Progenitor cell of endocrine pancreas (in vitro differentiated cells): ENCODE measurements at places on chromosomes 4 and X. TPM values are rescaled to one million over a fixed set of nuclear protein-coding genes. Genes with fewer than 3 reads are reported as not detected.

- no peak overlapping the region for H3K27ac ChIP-seq
- peaks cover 25% of the 10 kb centered on the region for H3K4me1 ChIP-seq
- no peak overlapping the region for H3K4me3 ChIP-seq
- H3K27me3 ChIP-seq, result no peaks in the 10 kb centered on the region
- DNase-seq, result no peak
- peaks cover 29% of the 10 kb centered on the region for H3K36me3 ChIP-seq
Measured at GRCh38 chr4:68337004-68337403, 12.9 kb downstream of the YTHDC1 start.

GRCh38 chrX:38220024-38220414, 652 bp downstream of the SRPX start:
- H3K27ac ChIP-seq, result no peak overlapping the region
- H3K36me3 ChIP-seq, result no peaks in the 10 kb centered on the region
- H3K4me1 ChIP-seq, result no peaks in the 10 kb centered on the region
- peak overlapping the region; percentile 76 for H3K4me3 ChIP-seq
- peaks cover 53% of the 10 kb centered on the region for H3K27me3 ChIP-seq

DNA sequence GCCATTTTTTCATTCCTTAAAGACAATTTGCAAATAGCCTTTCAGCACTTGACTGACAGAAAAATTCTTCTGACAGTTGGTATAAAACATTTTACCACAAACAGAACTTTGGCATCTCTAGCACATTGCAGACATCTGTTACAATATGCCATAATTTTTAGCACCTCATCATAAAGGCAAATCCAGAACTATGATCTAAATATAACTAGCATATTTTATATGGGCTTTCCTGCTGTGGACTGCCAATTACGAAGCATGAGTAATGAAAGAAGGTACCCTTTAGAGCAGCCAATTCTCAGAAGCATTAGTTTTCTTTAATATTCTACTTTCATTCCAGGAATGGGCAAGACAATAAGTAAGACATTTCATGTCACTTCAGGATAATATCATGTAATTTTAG, 647.4 kb upstream of the GALNT7 start:
- no peak overlapping the region for H3K27ac ChIP-seq
- no peak for DNase-seq
- no peaks in the 10 kb centered on the region for H3K36me3 ChIP-seq
- H3K27me3 ChIP-seq, result no peaks in the 10 kb centered on the region
- H3K4me3 ChIP-seq, result no peak overlapping the region
- no peaks in the 10 kb centered on the region for H3K4me1 ChIP-seq

- no peak for DNase-seq
- no peaks in the 10 kb centered on the region for H3K27me3 ChIP-seq
- H3K4me3 ChIP-seq, result no peak overlapping the region
- H3K27ac ChIP-seq, result no peak overlapping the region
- no peaks in the 10 kb centered on the region for H3K4me1 ChIP-seq
- H3K36me3 ChIP-seq, result no peaks in the 10 kb centered on the region
Measured at GRCh38 chr4:126271292-126271691, 956.5 kb downstream of the FAT4 start.

DNA sequence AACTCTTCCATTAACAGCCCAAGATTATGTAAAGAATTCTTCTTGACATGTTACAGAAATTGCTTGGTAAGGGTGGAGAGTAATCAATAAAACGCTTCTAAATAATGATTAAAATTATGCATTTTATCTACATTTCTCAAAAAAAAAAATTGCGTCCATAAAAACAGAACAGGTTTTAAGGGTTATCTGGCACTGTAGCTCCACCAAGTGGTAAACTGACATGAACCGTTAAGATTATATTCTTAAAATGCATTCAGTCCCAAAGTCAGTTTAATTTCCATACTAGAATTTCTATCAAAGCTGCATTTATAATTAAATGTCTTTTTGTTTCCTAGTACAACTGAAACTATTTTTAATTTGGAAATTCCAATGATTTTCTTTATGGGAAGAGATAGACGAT, 214.0 kb upstream of the UGT8 start:
- H3K36me3 ChIP-seq, result no peaks in the 10 kb centered on the region
- H3K27me3 ChIP-seq, result peaks cover 4% of the 10 kb centered on the region
- DNase-seq, result no peak
- H3K27ac ChIP-seq, result no peak overlapping the region
- H3K4me3 ChIP-seq, result no peak overlapping the region
- peaks cover 5% of the 10 kb centered on the region for H3K4me1 ChIP-seq

DNA sequence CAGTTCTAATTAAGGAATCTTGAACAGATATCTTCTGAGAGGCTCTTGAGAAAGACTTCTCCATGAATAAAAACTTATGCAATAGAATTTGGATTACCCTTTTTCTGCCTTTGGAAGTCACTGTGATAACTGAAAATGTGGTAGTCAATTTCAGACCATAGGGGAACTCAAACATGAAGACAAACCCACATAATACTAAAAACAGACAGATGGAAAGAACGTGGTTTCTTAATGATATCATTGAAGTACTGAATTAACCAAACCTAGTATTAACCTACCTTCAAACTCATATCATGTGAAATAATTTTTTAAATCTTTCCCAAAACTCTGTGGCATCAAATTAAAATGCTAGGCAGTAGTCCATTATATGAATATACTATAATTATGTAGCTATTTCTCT, 153.5 kb downstream of the CAMK2D start:
- peaks cover 4% of the 10 kb centered on the region for H3K4me1 ChIP-seq
- no peak overlapping the region for H3K27ac ChIP-seq
- H3K36me3 ChIP-seq, result peaks cover 31% of the 10 kb centered on the region
- no peaks in the 10 kb centered on the region for H3K27me3 ChIP-seq
- DNase-seq, result no peak

DNA sequence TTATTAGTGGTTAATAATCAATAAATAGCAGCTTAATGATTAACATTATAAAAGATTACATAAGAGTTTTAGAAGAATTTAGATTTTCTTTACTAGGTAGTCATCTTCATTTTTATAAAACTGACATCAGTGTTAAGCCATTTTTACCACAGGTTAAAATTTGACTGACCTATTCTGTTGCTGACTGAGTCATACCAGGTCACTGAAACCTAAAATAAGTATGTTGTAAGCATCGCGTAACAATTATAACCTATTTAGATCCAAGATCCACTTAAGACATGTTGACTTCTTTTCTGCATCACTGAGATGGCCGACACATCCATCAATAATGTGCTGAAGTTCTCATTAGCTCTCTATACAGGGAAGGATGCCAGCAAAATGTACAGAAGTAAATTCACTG, 36.7 kb downstream of the ARX start:
- no peak for DNase-seq
- no peaks in the 10 kb centered on the region for H3K27me3 ChIP-seq
- H3K27ac ChIP-seq, result no peak overlapping the region
- H3K4me1 ChIP-seq, result peaks cover 7% of the 10 kb centered on the region

DNA sequence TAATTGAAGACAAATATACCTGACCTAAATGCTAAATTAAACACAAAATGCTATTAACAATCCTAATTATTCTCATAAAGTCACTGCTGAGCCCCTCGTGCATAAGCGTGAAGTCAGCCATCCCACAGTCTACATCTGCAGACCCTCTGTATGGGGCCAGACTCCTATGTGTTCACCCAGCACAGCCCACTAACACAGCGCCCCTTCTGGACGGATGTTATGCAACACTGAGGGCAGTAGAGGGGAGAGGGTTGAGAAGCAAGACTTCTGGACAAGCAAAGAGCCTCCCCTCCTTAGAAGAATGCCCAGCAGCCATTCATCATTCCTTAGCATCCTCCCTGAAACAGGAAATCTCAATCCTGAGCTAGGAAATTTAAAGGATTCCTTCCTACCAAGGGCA, 7.9 kb downstream of the TRPC3 start:
- DNase-seq, result no peak
- peaks cover 38% of the 10 kb centered on the region for H3K27me3 ChIP-seq
- no peaks in the 10 kb centered on the region for H3K36me3 ChIP-seq
- peaks cover 20% of the 10 kb centered on the region for H3K4me1 ChIP-seq
- H3K27ac ChIP-seq, result no peak overlapping the region
- H3K4me3 ChIP-seq, result no peak overlapping the region

- H3K4me1 ChIP-seq, result no peaks in the 10 kb centered on the region
- no peaks in the 10 kb centered on the region for H3K36me3 ChIP-seq
- no peak overlapping the region for H3K27ac ChIP-seq
- no peak for DNase-seq
- H3K4me3 ChIP-seq, result no peak overlapping the region
Measured at GRCh38 chrX:115535421-115535820, 25.6 kb upstream of the PLS3 start.

GRCh38 chr4:118357601-118358000, 4.8 kb upstream of the PRSS12 start:
- H3K36me3 ChIP-seq, result no peaks in the 10 kb centered on the region
- no peak for DNase-seq
- H3K4me3 ChIP-seq, result no peak overlapping the region
- H3K27me3 ChIP-seq, result peaks cover 35% of the 10 kb centered on the region

- H3K36me3 ChIP-seq, result no peaks in the 10 kb centered on the region
- H3K4me1 ChIP-seq, result no peaks in the 10 kb centered on the region
- no peak overlapping the region for H3K4me3 ChIP-seq
- no peaks in the 10 kb centered on the region for H3K27me3 ChIP-seq
- no peak for DNase-seq
Measured at GRCh38 chrX:31706466-31706865, 634.6 kb upstream of the FTHL17 start.

DNA sequence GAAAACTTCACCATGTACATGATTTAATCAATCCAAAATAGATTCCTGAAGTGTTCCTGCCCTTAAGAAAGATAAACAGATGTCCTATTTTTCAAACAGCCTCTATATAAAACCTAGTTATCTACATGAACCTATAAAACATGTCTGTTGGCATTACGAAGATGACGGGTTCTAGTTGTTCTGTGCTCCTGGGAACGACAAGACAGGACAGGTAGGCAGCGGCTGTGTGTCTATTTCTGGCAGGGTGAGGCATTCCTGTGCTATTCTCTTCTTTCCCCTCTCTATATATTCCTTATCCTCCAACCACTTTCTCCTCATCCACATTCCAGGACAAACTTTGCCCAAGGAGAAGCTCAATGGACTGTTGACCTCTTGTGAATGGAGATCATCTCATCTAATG, 6.1 kb downstream of the FAT1 start:
- peak overlapping the region; percentile 57 for H3K27ac ChIP-seq
- peaks cover 37% of the 10 kb centered on the region for H3K36me3 ChIP-seq
- DNase-seq, result no peak
- no peak overlapping the region for H3K4me3 ChIP-seq
- H3K4me1 ChIP-seq, result peaks cover 7% of the 10 kb centered on the region

- no peak for DNase-seq
- no peaks in the 10 kb centered on the region for H3K36me3 ChIP-seq
- H3K4me1 ChIP-seq, result peaks cover 2% of the 10 kb centered on the region
- peak overlapping the region; percentile 2 for H3K27ac ChIP-seq
- H3K4me3 ChIP-seq, result no peak overlapping the region
- no peaks in the 10 kb centered on the region for H3K27me3 ChIP-seq
Measured at GRCh38 chr4:155495572-155496293, 119.0 kb upstream of the MAP9 start.

- peaks cover 4% of the 10 kb centered on the region for H3K36me3 ChIP-seq
- peaks cover 2% of the 10 kb centered on the region for H3K4me1 ChIP-seq
- H3K4me3 ChIP-seq, result no peak overlapping the region
- H3K27ac ChIP-seq, result peak overlapping the region; percentile 80
- no peaks in the 10 kb centered on the region for H3K27me3 ChIP-seq
- no peak for DNase-seq
Measured at GRCh38 chr4:4685810-4686795, 144.3 kb upstream of the STX18 start.

DNA sequence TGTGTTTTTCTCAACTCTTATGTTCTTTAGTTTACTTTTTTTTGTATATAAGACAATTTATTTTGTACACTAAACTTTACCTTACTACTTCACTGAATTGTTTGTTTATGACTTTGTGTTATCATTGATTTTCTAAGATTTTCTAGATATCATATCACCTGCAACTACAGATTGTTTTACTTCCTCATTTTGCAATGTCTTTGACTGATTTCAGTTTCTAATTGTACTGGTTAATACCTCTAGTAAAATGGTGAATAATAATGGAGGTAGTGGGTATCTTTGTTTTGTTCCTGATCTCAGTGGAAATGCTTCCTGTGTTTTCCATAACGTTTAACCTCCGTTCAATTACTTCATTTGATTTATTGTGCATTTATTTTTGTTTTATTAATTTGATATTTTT, 490.2 kb downstream of the TLL1 start:
- H3K36me3 ChIP-seq, result no peaks in the 10 kb centered on the region
- no peak for DNase-seq
- H3K4me1 ChIP-seq, result peaks cover 4% of the 10 kb centered on the region
- H3K27ac ChIP-seq, result no peak overlapping the region
- H3K4me3 ChIP-seq, result no peak overlapping the region

Gene CNGA2
- not detected in 2 replicates for total RNA-seq

Gene ZNF81
- total RNA-seq, result 10.9 and 12.2 TPM in 2 replicates

Gene SLC6A14
- total RNA-seq, result 0.24 and 0.51 TPM in 2 replicates

Gene RHOXF2B
- not detected in 2 replicates for total RNA-seq

Gene IBSP
- not detected in 2 replicates for total RNA-seq

Gene USP26
- total RNA-seq, result not detected in 2 replicates

Gene MAMLD1
- 4.4 TPM in 2 replicates for total RNA-seq

Gene PF4V1
- not detected in 2 replicates for total RNA-seq

Gene SLC6A8
- total RNA-seq, result 52.2 and 55.7 TPM in 2 replicates

Gene WDR17
- 5.1 and 5.2 TPM in 2 replicates for total RNA-seq
